ENCODE measurements at places on chromosomes 7 and 10.

DNA sequence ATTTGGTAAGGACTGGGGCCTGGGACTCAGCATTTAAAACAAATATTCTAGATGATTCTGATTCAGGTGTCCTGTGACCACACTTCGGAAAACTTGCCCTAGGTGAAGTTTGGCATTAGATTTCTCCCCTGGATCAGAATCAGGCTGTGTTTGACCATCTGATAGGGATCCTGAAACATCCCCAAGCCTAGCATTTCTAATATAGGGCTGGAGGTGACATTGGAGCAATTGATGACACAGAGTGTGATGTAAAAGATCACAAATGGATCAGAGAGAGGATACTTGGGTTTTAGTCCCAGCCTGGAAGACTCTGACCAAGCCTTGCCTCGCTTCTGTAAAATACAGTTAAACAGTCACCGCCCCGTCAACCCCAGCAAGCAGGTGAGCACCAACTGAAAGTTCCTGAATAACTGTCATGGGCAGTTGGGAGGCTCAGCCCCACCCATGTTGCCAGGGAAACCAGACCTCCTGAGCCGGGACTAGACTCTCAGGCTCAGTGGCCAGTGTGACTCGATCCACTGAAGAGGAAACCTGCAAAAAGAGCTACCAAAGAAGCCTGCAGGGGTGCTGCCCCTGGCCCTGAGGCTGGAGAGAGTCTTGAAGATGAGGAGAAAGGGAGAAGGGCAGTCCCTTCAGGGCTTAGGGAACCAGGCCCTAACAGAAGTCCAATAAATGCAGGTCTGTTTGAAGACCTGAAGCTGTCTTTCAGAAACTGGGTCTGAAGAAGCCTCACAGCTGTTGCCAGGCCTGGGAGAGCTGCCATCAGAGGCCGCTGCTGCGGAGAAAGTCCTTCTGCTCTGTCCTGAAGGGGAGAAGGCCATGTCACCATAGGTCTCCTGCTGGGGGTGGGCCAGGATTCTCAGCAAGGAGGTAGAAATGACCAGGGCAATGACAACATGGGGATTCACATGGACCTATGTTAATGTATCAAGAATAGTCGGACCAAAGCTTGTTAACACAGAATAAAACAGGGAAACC is 126.1 kb upstream of the KCNMA1 start:
- DNase-seq, result no peak

DNA sequence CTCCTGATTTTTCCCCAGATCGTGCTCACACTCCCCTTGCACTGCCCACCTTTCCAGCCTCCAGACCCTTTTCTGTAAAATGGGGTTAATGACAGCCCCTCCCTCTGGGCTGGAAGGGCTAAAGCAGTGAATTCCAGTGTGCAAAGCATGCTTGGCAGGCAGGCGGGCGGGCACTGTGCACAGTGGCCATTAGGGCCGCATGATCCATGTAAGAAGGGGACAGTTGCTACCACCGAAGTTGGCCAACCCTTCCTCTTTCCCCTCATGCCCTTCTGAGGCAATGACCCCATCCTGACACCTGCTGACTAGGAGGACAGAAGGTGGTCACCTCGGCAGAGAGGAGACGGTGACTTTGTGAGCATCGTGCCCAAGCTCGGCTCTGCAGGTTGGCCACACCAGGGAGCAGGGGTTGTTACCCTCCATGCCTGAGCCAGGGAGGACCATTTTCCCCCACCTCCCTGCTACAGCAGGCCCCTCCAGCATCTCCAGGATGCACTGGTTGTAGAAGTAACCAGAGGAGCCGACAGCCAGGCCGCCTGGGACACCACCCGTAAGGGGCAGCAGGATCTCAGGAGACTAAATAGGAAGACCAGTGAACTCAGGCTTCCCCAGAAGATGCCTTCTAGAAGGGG is 166.4 kb downstream of the SLIT1 start:
- no peak for DNase-seq

GRCh38 chr10:100621360-100622205 is 85.8 kb downstream of the HIF1AN start:
- DNase-seq, result no peak

GRCh38 chr10:35916791-35917190 is 274.7 kb upstream of the FZD8 start:
- peak; percentile 4 for DNase-seq

DNA sequence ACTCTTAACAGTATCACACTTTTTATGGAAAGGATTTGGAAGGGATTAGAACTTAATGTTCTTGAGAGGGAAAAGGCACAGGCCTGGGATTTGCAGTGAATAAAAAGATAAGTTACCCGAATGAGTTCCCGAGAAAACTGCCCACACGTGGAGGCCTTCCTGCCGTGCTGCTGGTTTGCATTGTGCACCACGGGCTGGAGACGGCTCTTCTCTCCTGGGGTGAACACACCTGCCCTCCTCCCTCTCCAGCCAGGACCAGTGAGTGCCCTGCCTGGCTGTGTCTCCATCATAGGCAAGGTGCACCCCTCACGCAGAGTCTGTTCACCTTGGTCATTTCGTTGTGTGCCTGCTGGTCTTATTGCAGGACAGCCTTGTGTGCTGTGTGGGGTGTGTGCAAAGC is 336.3 kb upstream of the SHH start:
- DNase-seq, result no peak

GRCh38 chr7:94301024-94301586 is 93.6 kb upstream of the COL1A2 start:
- DNase-seq, result peak; percentile 73

DNA sequence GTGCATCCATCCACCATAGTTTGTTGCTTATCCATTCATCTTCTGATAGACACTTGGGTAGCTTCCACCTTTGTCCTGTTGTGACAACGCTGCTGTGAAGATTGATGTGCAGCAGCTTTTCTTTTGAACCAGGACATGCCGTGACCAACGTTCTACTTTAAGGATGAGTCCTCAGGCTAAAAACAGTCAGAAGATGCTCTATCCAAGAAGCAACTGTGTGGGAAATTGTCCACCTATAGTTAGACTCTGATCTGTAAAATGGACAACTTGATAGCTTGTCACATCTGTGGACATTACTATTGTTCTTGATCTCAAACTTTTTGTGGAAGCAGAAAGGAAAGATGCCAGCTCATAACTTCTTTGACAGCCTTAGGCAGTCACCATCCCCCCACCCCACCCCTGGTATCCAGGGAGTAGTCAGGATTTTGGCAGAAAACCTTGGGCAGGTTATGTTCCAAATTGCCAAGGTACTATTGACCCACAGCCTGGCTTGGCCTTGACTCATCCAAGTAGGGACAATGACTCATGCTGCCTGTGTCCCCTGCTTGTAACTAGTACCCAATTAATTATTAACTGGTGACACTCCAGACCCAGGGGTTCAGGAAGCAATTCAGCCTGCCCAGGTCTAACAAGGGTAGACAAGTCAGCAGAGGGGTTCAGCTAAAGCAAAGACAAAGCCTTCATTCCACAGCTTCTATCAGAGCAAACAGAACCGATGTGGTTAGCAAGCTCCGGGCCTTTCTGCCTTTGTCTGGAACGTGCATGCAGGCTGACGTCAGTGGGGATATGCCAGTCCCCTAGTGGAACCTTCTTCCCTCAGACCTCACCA is 99.6 kb upstream of the ANLN start:
- no peak for DNase-seq

GRCh38 chr7:37016064-37016878 is 292.0 kb upstream of the AOAH start:
- no peak for DNase-seq

DNA sequence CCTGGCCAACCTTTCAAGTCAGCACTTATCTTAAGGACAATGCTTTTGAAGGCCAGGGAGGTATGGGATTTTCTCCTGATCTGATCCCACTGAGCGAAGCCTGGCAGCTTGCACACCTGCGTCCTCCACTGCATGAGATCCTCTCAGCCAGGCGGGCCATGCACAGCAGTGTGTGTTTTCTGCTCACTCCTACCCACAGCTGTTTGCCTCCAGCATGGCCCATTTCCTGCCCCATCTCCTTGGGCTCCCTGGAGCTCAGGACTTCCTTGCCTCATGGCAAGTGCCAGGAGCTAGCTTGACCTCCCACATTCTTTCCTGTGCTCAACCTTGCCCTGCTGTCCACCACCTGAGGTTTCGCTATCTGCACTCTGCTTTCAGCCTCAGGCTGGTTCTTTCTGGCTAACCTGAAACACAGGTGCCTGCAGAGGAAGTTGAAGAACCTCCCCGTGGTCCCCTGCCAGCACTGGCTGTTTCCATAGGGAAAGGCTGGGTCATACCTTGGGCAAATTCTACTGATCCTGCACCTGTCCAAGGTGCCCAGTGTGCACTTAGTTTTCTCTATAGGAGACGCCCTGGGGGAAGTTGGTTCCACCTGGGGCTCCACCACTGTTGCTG is 43.9 kb upstream of the EEPD1 start:
- DNase-seq, result no peak

GRCh38 chr10:88131511-88132139 is 268.2 kb downstream of the PTEN start:
- DNase-seq, result no peak

- DNase-seq, result no peak
Observed at GRCh38 chr10:53003094-53003493, 230.5 kb upstream of the MBL2 start.

- DNase-seq, result no peak
Observed at GRCh38 chr10:103465411-103466179, 6.9 kb upstream of the CALHM1 start.

GRCh38 chr7:25795824-25796235 is 356.2 kb upstream of the NFE2L3 start:
- no peak for DNase-seq

- peak; percentile 10 for DNase-seq
Observed at GRCh38 chr7:142669074-142669654, 80.1 kb upstream of the PRSS1 start.

DNA sequence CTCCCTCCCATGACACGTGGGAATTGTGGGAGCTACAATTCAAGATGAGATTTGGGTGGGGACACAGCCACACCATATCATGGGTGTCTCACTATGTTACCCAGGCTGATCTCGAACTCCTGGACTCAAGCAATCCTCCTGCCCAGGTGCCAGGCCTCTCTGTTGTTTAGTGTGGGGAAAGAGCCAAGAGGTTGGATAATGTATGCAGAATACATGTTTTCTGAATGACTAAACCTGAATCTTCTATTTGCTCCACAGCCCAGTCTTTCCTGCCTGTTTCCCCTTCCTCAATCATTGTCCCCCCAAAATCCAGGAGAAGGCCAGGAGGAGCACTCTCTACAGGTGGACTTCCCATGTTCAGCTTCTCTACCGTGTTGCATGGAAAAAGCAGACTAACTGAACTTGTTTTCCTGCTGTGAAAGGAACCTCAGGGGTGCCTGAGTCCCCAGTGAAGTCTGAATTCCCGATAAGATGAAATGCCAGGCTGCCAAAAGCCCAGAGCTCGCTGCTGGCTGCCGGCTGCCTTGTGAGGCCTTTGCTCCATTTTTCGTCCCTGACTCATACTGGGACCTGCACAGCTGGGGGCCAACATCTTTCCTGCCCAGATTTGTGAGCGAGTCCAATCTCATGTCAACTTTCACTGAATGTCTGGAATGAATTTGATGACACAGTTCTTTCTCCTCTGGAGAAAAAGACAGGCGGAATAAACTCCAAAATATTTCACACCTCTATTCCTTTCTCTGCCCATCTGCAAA is 588.0 kb downstream of the CALN1 start:
- DNase-seq, result no peak

GRCh38 chr7:127252778-127253280 is at the start of gene GRM8:
TSS of gene GRM8 (minus strand) at chr7:127252941.
- DNase-seq, result peak; percentile 3

- DNase-seq, result no peak
Observed at GRCh38 chr7:96998744-96999143, 6.6 kb upstream of the DLX6 start.

GRCh38 chr10:93280699-93281366 is 201.3 kb downstream of the MYOF start:
- no peak for DNase-seq

DNA sequence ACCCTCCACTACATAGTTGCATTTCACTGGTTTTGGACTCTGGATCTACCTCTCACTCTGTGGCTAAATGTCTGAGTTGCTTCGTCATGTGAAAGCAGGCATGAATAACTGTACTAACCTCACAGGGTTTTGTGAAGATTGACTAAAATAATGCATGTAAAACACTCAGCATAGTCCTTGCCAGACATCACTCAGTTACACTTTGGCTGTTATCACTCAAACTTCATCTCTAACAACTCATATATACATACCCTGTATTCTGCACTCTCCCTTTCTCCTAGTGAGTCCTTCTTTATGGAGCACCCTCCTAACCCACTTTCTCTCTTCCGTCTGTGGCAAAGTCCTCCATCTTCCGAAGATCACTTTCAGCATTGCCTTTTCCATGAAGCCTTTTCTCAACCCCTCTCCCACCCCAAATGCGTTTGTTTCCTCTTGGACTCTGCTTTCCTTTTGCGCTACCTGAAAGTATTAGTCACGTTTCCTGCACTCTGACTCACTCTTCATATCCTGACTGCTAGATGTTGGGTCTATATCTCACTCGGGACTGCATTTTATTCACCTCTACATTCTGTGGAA is 72.6 kb downstream of the OSBPL3 start:
- DNase-seq, result no peak

- DNase-seq, result no peak
Observed at GRCh38 chr10:110833234-110833940, 38.3 kb upstream of the PDCD4 start.

- no peak for DNase-seq
Observed at GRCh38 chr10:43059828-43060227, 17.0 kb upstream of the RET start.

DNA sequence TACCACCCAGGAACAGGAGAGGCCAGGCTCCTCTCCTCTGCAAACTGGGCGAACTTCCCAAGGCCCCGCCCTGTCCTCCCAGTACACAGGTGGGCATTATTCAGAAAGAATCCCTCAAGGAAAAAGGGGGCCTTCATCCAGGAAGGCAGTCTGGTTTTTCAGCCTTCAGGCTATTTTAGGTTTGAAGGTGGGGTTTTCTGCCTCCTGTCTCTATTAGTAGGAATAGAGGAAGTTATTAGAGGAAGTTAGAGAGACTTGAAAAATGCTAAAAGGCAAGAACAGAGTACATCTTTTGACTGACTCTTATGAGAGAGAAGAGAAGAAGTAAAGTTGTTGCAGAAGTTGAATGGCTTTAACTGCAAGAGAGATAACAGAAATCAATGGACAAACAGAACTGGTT is 250.9 kb upstream of the SORCS1 start:
- no peak for DNase-seq

DNA sequence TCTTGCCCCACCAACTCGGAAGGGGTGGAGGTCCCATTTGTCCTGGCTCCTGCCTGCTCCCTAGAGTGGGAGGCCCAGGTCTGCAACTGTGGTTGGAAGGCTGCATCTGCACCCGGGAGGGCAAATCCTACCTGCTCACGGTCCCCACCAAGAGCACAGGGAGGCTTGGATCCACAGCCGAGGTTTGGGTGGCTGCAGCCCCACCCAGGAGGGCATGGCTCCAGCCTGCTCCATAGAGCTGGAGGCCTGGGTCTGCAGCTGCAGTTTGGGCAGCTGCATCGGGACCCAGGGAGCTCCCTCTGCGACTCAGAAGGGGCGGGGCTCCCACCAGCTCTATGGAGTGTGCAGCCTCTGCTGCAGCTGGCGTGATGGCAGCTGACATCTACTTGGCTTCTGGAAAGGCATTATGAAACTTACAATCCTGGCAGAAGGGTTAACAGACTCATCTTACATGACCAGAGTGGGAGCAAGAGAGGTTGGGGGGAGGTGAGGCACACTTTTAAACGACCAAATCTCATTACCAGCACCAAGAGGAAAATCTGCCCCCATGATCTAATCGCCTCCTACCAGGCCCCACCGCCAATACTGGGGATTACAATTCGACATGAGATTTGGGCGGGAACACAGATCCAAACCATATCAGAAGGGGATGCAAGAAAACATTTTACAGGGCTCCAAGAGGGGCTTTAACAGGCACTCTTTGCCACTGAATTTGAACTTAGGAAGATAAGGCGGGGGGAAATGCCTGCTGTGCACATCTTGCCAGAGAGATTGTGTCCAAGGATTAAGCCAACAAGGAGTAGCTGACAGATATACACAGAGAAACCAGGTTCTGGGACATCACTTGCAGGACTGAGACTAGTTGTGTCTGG is 8.2 kb upstream of the BLVRA start:
- no peak for DNase-seq
